ENCODE measurements at places on chromosomes 5 and 9.

- DNase-seq, result no peak
Observed at GRCh38 chr9:135251331-135251761, 163.9 kb downstream of the OLFM1 start.

GRCh38 chr9:32587901-32588300 lies 14.9 kb upstream of the NDUFB6 start:
- DNase-seq, result no peak

GRCh38 chr5:75235711-75236110 lies 967 bp downstream of the ANKRD31 start:
- DNase-seq, result no peak

GRCh38 chr5:59042201-59043055 lies 459.6 kb downstream of the RAB3C start:
- no peak for DNase-seq

- no peak for DNase-seq
Observed at GRCh38 chr9:109417585-109418544, 80.2 kb downstream of the PTPN3 start.

DNA sequence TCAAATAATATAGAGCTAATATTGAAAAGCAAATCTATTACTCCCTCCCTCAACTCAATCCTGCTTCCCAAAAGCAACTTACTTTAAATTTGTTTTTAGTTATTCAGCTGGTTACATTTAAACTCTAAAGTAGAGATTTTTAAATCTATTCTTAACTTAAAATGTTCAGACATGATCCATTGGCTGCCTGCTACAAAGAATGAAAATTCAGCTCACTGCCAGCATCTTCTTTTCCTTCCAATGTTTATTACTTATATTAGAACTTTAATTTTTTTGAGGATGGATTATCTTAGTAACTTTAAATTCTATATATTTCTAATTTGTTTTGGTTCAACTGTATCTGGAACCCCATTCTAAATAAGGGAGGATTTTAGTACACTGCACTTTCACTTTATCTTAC lies 163.2 kb downstream of the TMEM167A start:
- no peak for DNase-seq

DNA sequence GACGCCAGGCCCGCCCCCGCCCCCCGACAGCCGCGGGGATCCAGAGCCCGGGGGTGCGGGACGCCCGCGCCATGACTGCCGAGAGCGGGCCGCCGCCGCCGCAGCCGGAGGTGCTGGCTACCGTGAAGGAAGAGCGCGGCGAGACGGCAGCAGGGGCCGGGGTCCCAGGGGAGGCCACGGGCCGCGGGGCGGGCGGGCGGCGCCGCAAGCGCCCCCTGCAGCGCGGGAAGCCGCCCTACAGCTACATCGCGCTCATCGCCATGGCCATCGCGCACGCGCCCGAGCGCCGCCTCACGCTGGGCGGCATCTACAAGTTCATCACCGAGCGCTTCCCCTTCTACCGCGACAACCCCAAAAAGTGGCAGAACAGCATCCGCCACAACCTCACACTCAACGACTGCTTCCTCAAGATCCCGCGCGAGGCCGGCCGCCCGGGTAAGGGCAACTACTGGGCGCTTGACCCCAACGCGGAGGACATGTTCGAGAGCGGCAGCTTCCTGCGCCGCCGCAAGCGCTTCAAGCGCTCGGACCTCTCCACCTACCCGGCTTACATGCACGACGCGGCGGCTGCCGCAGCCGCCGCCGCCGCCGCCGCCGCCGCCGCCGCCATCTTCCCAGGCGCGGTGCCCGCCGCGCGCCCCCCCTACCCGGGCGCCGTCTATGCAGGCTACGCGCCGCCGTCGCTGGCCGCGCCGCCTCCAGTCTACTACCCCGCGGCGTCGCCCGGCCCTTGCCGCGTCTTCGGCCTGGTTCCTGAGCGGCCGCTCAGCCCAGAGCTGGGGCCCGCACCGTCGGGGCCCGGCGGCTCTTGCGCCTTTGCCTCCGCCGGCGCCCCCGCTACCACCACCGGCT lies 1.0 kb downstream of the FOXE1 start:
- peak; percentile 49 for DNase-seq

- peak; percentile 38 for DNase-seq
Observed at GRCh38 chr5:177402271-177403043, 2.0 kb upstream of the PFN3 start.

GRCh38 chr9:108041551-108041950 lies 552.0 kb upstream of the KLF4 start:
- no peak for DNase-seq

GRCh38 chr9:38417003-38417945 lies 7.0 kb downstream of the IGFBPL1 start:
- DNase-seq, result no peak

DNA sequence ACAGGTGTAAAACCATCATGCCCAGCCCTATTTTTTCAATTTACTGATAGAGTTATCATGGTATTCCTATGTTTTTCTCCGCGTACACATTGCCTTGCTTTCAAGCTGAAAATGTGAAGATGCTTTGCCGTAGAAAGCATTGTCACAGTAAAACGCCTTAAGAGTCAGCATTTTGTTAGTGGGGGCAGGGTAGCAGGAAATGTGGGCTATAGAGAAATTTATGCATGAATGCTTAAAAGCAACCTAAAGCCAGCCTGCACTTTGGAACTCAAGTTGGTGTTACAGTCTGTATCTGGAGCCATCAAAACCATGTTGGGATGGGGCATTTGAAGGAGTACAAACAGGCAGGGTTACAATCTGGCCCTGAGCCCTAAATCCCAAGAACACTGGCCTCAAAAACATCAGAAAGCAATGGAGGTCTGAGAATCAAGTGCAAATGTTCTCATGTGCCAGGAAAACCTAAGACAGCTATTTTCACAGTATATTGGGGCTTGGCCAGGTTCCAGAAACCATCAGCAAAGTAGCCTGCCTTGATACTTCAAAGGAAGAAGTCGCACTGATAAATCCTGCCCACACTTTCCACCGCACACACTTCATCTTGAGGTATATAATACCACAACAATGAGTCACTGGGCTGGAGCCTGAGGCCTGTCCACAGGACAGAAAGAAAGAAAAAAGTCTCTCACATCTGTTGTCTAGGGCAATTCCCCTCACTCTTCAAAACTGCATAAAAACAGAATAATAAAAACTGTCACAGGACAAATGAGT lies 313.8 kb downstream of the ENC1 start:
- DNase-seq, result no peak

- DNase-seq, result no peak
Observed at GRCh38 chr5:14723701-14724132, 59.2 kb downstream of the OTULIN start.

DNA sequence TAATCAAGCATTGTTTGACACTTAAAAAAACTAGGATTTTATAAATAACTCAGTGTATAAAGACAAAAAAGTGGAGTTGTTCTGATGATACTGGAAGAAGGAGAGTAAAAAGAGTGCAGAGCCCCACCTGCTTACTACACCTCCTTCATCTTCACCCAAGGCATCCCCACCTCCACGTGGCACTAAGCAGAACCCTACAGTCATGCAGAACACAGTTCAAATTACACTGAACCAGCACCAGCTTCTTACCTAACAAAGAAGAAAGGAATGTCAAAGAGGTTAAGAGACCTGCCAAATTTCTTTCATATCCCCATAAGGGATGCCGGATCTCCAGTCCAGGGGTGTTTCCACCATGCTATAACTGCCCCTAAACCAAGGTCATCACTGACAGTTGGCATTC lies 55.5 kb downstream of the PDE4D start:
- DNase-seq, result no peak

GRCh38 chr9:32707326-32707725 lies 71.9 kb upstream of the TAF1L start:
- no peak for DNase-seq

DNA sequence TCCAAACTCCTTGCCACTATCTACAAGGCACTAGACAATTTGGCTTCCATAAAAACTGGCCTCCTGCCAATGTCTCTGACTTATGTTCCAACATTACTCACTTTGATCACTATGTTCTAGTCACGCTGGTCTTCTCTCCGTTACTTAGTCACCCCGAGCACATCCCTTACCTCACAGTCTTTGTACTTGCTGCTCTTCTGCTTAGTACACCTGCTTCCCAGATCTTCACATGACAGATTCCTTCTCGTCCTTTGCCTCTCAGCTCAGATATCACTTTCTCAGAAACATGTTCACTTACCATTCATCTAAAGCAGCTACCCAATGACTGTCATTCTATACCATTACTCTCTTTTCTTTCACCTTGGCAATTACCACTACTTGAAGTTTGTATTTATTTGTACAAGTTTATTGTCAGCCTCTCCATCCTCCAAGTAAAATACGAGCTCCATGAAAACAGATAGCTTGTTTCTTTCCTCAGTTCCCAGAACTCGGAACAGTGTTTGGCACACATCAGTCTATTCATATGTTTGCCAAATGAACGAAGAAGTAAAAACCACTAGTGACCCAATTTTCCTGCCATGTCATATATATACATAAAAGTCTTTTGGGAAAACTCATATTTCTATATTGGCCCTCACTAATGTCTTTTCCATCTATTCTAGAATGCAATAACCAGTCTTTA lies 5.9 kb upstream of the SLC22A5 start:
- no peak for DNase-seq

DNA sequence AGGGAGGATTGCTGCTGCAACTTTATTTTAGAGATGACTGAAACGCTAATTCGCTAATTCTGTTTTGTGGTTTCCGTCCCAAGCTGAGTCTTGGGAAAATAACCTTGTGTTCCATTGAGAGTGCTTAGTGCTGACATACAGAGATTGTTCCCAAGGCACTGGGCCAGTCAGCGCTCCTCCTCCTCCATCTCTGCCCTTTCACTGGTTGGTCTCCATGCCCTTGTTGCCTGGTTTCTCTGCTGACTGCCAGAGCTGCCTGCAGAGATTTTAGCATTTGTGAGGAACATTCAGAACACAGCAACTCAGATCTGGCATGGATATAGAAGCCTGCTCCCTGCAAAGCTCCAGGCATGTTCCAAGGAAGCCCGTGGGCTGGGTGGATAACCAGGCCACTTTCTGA lies 126.0 kb upstream of the IRX2 start:
- DNase-seq, result no peak

DNA sequence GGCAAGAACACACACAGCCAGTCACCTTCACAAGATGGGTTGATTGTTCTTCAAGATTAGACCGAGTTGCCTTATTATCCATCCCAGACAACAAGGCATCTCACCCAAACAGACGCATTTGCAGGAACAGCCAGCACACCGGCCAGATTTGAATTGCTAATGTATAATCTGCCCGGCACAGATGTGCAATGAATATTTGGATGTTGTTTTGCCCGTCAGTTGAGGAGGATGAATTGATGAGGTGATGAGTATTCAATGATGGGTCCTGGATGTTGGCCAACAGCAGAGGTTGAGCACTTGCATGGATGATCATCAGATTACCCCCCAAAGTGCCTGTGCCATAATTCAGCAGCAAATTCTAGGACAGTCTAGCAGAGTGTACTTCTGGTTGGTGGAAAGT lies 20.1 kb downstream of the ALG2 start:
- no peak for DNase-seq

GRCh38 chr5:63439537-63439936 lies 522.7 kb downstream of the HTR1A start:
- no peak for DNase-seq

DNA sequence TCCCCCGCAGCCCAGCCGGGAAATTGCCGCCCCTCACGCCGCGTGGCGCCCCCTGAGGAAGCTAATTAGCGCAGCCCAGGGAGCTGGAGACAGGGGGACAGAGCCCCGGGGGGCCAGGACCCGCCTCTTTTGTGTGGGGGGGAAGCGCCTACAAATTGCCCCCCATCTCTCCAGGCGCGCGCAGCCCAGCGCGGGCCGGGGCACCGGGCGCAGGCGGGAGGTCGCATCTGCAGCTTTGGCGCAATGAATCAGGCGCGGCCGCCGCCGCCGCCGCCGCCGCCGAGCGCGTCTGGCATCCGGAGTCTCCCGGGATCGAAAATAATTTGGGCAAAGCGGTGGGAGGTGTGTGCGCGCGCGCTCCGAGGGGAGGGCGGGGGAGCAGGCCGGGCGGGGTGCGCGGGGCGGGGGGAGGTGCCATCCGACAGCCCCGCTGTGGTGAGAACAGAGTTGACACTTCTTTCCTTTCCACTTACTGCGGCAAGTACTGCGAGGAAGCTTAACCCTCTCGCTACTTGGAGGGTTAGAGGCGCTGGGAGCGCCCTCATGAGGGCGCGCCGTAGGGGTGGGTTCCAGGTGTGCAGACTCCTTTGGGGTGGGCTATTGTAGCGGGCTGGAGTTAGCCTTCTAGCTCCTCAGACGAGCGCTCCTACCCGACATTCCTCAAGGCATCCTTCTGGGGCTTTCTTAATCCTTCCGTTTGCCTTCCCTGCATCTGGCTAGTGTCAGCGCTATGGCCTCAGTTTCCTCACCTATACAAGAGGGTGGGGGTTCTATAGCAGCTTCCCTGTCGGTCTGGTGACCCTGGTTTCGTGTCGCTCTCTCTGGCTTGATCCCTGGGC lies 63.1 kb downstream of the CXXC5 start:
- no peak for DNase-seq

DNA sequence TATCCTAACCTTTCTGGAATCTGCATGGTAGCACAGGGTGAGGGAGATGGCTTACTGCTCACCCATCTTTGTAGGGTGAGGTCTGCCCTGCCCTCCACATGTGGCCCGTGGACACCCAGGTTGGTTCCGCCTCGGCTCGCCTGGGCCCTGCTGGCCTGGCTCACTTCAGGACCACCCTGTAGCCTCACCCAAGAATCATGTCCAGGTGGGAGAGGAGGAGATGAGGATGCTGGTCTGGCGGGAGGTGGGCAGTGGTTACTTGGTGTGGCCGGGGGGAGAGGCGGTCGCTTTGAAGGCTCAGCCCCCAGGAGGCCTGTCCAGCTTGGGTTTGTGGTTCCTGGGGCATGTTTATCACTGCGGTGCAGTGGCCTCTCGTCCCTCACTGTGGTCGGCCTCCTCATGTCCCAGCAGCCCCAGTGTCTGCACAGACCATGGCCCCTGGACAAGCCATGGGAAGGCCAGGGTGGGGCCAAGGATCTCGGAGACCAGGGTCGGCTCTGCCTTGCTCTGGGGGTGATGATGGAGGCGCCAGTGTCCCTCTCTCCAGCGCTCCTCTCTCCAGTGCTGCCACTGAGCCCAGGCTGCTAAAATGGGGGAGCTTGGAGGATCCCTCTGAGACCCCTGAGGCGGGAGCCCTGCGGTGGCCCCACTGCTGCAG lies 4.6 kb downstream of the OBP2B start:
- DNase-seq, result no peak

DNA sequence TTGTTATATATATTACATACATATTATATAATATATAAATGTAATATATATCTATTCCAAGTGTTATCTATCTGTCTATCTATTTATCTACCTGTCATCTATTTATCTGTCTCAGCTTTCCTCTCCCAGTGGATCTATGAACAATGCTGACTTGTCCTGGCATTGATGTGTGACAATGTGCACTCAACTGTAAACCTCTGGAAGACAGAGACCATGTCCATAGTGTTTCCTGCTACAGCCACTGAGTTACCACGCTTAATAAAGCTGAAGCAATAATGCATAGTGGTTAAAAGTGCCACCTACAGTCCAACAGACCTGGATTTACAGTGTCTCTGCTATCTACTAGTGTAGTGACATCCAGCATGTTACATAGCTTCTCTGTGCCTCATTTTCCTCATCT lies 57.2 kb upstream of the TMED7 start:
- no peak for DNase-seq

- DNase-seq, result no peak
Observed at GRCh38 chr9:134661791-134662142, 20.2 kb downstream of the COL5A1 start.

GRCh38 chr5:16326137-16326536 lies 139.5 kb downstream of the ZNF622 start:
- no peak for DNase-seq

GRCh38 chr5:78515670-78516069 lies 132.9 kb downstream of the LHFPL2 start:
- DNase-seq, result no peak

GRCh38 chr5:140875085-140876065 lies at the start of gene PCDHA12:
Gene PCDHA12 (plus strand): TSS chr5:140875308. CDS start chr5:140875473, 165 bp downstream.
- no peak for DNase-seq

- no peak for DNase-seq
Observed at GRCh38 chr9:129866394-129867135, 31.3 kb downstream of the USP20 start.

Measured in activated B cell treated with CpG ODN at 0.5 μM for 24 hours (primary cell).